ENCODE measurements at places on chromosomes 6 and 20.

DNA sequence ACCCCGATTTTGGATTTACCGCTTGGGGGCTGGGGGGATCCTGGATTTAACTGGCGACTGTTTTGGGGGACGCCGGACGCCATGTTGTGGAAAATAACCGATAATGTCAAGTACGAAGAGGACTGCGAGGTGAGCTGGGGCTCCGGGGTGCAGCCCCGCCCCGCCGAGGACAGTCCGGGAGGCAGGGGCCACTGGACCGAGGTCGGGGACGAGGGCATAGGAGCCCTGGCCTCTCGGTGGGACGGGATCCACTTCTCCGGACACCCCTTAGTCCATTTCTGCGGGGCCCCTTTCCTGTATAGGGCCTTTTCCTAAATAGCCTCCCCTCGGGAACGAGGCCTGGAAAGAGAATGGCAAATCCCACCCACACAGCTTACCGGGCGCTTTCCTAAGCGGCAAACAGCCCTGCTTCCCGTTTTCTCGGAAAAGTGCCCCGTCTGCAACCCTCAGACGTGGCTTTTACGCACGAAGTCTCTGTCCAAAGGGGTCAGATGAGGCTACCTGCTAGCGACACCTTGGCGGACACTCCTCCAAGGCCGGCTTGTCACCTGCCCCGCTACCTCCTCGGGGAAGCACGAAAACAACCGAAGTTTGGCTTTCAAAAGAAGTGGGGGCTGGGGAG lies 469 bp downstream of the TFAP2C start:
- DNase-seq, result no peak

DNA sequence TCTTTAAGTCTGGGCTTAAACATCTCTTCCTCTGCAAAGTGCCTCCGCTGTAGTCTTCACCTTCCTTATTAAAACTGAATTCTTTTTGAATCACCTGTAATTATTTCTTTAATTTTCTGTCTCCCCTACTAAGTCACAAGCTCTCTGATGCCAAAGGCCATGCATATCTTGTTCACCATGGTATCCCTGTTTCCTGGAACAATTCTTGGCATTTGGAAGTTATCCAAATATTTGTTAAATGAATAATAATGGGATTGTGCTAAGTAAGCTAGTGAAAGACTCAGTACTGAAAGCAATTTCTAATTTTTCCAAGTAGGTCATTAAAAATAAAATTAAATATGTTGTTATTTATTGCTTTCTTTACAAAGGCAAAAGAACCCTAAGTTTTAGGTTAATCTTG lies 12.2 kb downstream of the SNAP91 start:
- no peak for DNase-seq

DNA sequence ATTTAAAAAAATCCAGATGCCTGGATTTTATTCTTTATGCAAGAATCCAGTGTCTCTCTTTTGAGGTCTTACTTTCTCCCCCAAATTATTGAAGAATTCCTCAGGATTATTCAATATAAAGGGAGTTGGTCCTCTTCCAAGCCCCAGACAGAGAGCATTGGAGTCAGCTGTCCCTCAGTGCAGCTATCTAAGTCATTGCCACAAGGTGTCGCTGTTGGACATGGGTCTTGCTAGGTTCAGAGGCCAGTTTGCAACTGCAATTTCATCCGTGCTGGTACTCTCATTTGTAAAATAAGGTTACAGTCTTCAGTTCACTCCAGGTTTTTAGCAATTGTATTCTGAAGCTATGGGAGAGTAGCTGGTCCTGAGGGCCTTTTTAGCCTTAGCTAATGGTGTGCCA lies 27.8 kb downstream of the CCN2 start:
- DNase-seq, result no peak

- DNase-seq, result no peak
Observed at GRCh38 chr6:158207422-158207788, 39.3 kb downstream of the GTF2H5 start.

DNA sequence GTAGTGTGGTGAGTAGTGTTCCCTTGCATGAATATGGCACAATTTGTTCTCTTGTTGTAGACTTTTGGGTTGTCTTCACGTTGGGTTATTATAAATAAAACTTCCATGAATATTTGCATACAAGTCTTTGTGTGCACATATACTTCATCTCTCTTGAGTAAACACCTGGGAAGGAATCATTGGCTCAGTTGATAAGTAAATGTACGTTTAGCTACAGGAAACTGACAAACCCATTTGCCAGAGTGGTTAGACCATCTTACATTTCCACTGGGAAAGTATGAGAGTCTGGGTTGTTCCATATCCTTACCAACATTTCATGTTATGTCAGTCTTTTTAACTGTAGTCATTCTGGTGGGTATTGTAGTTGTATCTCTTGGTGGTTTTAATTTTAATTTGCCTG lies 119.2 kb downstream of the SLX4IP start:
- no peak for DNase-seq

DNA sequence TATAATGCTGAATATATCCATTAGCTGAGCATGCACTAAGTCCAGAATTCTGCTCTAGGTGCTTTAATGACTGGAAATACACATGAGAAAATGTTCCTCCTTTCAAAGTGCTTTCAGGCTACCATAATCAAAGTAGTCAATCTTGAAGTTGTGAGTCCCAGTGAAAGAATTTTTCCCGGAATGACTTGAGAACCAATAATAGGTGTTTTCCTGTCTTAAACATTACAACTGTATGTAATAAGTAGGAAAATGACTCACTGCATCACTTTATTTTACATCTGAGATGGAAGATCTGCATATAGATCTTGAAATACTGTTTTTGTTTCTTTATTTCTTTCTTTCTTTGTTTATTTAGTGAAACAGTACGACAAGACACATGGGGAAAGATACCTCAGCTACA lies 437.4 kb upstream of the JAG1 start:
- no peak for DNase-seq

- peak; percentile 85 for DNase-seq
Observed at GRCh38 chr6:164927288-164928056, 381.9 kb downstream of the C6orf118 start.

DNA sequence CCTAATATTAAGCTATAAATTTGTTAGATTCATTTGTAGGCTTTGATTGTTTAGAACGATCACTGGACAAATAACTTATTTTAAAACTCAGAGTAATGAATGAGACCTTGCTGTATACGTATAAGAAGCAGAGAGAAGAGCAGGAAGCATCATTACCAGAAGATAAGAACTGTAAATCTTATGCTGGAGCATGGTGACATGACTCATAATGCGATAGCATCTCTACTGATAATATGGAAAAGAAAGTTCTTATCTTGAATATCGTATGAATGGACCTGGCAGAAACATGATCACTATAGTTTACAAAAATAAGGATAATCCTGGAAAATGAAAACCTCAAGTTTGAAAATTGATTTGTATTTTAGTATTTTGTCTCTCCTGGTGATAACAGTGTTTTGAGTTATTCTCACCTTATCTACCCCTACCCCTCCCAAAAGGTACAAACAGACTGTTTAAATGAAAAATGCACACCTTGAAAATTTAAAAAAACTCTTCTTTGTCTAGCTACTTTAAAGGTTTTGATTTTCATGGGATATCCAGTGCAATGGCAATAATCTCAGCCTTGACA lies 2.0 kb upstream of the ZSCAN26 start:
- DNase-seq, result no peak

DNA sequence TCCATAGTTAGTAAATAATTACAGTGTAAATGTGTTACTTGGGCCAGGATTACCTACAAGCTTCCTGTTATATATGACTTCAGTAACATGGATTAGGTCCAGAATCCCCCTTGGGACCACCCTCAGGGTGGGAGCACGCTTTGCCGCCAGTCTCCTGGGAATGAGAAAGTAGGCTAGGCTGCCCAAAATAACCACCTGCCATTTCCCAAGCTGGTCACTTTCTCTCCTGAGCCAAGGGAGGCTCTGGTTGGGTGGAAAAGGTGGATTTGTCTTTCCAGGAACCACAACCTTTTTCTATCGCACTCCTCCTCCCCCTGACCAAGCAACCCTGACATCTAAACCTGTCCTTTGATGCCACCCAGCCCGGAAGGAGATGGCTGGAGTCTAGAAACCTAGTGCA lies 9.6 kb upstream of the RIMS4 start:
- DNase-seq, result no peak

GRCh38 chr20:36784900-36785299 lies 11.3 kb upstream of the DSN1 start:
- no peak for DNase-seq

GRCh38 chr6:31419842-31420241 lies 16.4 kb downstream of the MICA start:
- no peak for DNase-seq

Measured in mesothelial cell of epicardium (in vitro differentiated cells).